Hindlimb muscle (tissue), 1 donor: ENCODE measurements at places on chromosomes 3 and 15.

DNA sequence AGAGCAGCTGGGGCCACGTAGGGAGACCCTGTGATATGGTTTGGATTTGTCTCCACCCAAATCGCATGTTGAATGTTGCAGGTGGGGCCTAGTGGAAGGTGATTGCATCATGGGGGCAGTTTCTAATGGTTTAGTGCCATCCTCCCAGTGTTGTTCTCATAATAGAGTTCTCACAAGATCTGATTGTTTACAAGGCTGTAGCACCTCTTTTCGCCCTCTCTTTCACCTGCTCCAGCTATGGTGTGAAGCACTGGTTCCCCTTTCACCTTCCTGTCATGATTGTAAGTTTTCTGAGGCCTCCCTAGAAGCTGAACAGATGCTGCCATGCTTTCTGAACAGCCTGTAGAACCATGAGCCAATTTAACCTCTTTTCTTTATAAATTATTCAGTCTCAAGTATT, 198.9 kb upstream of the CBLB start:
- no peak for DNase-seq

- DNase-seq, result peak; percentile 50
These were observed 289.5 kb upstream of the RGMA start for GRCh38 chr15:93378558-93378957.

DNA sequence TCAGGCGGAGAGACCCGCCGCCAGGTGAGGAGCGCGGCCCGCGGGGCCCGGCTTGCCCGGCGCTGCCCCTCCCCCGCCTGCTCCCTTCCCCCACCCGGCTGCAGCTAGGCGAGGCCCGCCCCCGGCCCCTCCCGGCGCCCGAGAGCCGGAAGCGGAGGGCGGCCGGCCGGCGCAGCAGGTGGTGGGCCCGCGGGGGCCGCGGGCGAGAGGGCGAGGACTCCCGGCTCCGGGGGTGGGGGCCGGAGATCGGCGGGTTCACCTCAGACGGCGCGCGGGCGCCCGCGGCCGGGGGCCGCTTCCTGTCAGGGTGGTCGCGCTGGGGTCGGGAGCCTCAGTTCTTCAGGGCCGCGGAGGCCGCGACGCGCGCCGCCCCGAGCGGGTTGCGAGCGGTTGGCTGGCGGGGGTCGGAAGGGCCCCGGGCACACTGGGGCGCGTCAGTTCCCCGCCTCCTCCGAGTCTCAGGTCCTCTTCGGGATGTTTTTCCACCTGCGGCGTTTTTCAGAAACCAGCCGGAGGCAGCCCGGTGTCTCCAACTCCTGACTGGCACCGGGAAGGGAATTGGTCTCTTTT, 395 bp downstream of the ZFAND6 start:
- peak; percentile 75 for DNase-seq

- no peak for DNase-seq
These were observed 41.9 kb upstream of the SLC41A3 start for GRCh38 chr3:126125781-126126251.

GRCh38 chr3:16059711-16060357, 114.6 kb upstream of the GALNT15 start:
- no peak for DNase-seq

DNA sequence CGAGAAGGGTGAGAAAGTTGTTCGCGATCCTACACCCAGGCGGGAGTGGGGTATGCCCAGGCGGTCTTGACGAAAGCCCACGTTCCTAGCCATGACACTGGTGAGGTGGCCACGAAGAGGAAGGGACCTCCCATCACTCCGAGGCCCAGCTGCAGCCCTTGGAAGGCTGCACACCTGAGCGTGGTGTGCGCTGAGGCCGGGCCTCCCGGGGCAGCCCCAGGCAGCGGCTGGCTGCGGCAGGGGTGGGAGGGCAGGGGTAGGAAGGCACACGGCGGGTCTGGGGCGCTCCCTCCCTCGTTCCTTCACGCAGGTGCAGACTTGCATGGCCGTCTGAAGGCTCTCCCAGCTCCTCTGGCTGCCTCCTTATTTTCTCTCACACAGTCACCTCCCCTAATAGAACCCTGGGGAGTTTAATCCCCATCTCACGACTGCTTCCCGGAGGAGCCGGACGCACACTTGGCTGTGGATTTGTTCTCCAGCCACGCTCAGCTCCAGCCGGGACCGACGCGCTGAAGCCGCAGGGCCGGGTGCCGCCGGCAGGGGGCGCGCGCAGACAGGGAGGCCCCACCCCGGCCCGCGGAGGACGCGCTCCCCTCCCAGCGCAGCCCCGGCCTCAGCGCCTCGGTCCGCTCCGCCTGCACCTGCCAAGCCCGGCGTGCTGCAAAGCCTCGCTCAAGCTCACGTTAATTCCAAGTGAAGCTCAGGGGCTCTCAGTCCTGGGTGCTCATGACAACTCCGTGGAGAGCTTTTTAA, 37.8 kb upstream of the MUC4 start:
- DNase-seq, result no peak

DNA sequence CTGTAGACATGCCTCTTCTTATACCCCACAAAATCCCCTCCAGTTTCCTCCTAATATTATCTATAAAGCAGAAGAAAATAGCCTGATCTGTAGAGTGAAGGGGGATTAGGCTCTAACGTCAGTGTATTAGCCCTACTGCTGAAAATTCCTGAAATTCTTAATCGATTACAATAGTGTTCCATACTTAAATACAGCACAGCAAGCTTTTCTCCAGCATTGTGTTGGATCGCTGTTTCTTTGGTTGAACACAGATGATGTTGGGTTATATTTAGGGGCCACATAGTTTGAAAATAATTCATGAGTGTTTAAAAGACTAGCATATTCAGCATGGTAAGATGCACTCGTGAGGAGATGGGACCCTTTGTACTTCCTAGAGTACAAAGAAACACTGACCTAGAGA, 52.5 kb downstream of the PIAS1 start:
- DNase-seq, result no peak

GRCh38 chr3:112319516-112320276, 13.3 kb upstream of the CD200 start:
- DNase-seq, result no peak

- no peak for DNase-seq
These were observed 44.0 kb upstream of the SEC22A start for GRCh38 chr3:123157598-123158287.

- DNase-seq, result no peak
These were observed 35.2 kb upstream of the PLSCR5 start for GRCh38 chr3:146640361-146640760.

GRCh38 chr3:126019683-126020082, 50.7 kb downstream of the ROPN1B start:
- no peak for DNase-seq

DNA sequence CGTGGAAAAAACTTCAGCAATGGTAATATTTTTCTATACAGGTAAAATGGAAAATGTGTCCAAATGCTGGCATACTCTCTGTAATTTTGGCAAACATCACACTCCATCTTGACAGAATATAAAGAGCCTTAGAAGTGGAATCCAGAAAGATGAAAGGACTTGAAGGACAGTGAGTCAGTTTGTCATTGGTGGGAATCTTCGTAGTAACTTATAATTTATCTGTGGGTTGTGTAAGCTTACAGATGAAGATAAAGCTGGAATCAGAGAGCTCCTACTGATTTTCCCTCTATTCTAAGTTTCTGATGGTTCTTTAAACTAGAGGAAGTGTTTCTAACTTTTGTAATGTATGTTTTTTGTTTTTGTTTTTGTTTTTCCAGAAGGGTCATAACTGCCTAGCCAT, 8.7 kb upstream of the PDZRN3 start:
- DNase-seq, result no peak

DNA sequence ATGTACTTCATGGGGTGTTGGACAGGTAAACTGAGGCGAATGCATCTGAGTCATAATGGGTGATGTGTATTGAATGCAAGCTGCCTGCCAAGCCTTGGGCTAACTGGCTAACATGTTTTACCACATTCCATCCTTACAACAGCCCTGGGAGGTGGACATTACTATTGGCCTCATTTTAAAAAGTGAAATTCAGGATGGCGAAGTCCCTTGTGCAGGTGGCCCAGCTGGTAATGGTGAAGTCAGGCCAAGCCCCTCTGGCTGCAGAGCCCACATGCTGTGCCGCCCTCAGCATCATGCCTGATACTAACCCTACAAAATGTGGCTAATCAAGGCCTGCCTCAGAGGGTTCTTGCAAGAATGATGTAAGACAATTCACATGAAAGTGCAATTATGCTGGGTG, 60.0 kb upstream of the CHD2 start:
- DNase-seq, result no peak

GRCh38 chr15:77021803-77022381, 27.0 kb downstream of the PSTPIP1 start:
- no peak for DNase-seq

GRCh38 chr15:35657679-35658311, 111.8 kb upstream of the DPH6 start:
- no peak for DNase-seq

GRCh38 chr3:3355442-3355841, 176.0 kb upstream of the CRBN start:
- no peak for DNase-seq

- DNase-seq, result no peak
These were observed 36.7 kb upstream of the ATP10A start for GRCh38 chr15:25899870-25900269.

DNA sequence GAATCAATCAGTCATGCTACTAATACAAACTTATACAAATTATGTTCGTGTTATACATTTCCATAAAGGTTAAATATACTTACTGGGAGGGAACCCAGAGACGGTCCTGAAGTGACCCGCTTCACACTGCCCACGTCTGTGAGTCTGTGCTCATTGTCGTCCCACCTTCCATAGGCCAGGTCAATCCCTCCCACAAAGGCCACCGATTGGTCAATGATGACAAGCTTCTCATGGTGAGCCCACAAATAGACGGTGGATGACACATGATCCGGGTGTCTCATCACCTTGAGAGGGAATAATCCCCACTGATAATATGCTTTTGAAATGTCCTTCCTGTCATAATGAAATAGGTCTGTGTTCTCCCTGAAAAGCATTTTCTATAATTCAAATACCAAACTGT, 121.7 kb downstream of the PLD1 start:
- no peak for DNase-seq

GRCh38 chr15:42724276-42724675, 12.7 kb downstream of the CDAN1 start:
- no peak for DNase-seq
